Neural cell (in vitro differentiated cells): ENCODE measurements at places on chromosomes 13 and 19. TPM values are rescaled to one million over a fixed set of nuclear protein-coding genes. Genes with fewer than 3 reads are reported as not detected.

ZNF667 gene
- 17.4 and 19.6 TPM in 2 replicates for polyA plus RNA-seq

LIG1 gene
- polyA plus RNA-seq: 33.9 and 34.8 TPM in 2 replicates

WDR87 gene
- not detected in 2 replicates for polyA plus RNA-seq

ZNF813 gene
- 1.9 and 2.6 TPM in 2 replicates for polyA plus RNA-seq

KIR3DL1 gene
- not detected in 2 replicates for polyA plus RNA-seq

ADGRE2 gene
- not detected in 2 replicates for polyA plus RNA-seq

MEIOSIN gene
- polyA plus RNA-seq: not detected in 2 replicates

FGF9 gene
- polyA plus RNA-seq: 27.2 and 29.4 TPM in 2 replicates

PGLYRP1 gene
- not detected in 2 replicates for polyA plus RNA-seq

MYO16 gene
- polyA plus RNA-seq: 2.0 and 2.5 TPM in 2 replicates

RFPL4A gene
- not detected in 2 replicates for polyA plus RNA-seq

FXYD7 gene
- polyA plus RNA-seq: 35.7 and 37.6 TPM in 2 replicates

ODAD3 gene
- 3.4 and 5.4 TPM in 2 replicates for polyA plus RNA-seq

ANKLE1 gene
- polyA plus RNA-seq: 9.3 and 12.4 TPM in 2 replicates

ZNF8 gene
- polyA plus RNA-seq: 5.5 and 6.4 TPM in 2 replicates

ZNF20 gene
- polyA plus RNA-seq: 12.0 and 15.3 TPM in 2 replicates

ZNF345 gene
- polyA plus RNA-seq: 15.4 and 20.9 TPM in 2 replicates

SIGLEC8 gene
- polyA plus RNA-seq: not detected in 2 replicates

CYP2A7 gene
- not detected in 2 replicates for polyA plus RNA-seq

PNKP gene
- polyA plus RNA-seq: 43.1 and 43.6 TPM in 2 replicates

RNF17 gene
- not detected in 2 replicates for polyA plus RNA-seq

CEACAM16 gene
- not detected in 2 replicates for polyA plus RNA-seq

GJB2 gene
- not detected in 2 replicates for polyA plus RNA-seq

CACNG7 gene
- 27.8 and 37.0 TPM in 2 replicates for polyA plus RNA-seq

NCAN gene
- 52.1 and 59.5 TPM in 2 replicates for polyA plus RNA-seq

GMIP gene
- polyA plus RNA-seq: 18.4 and 31.2 TPM in 2 replicates

UNC13A gene
- polyA plus RNA-seq: 7.8 and 7.9 TPM in 2 replicates

IZUMO4 gene
- polyA plus RNA-seq: 39.3 and 45.8 TPM in 2 replicates

SWSAP1 gene
- polyA plus RNA-seq: 2.1 and 2.4 TPM in 2 replicates

CADM4 gene
- polyA plus RNA-seq: 211 and 220 TPM in 2 replicates

TYROBP gene
- polyA plus RNA-seq: not detected in 2 replicates

ZSCAN1 gene
- 6.3 and 7.9 TPM in 2 replicates for polyA plus RNA-seq

CYP4F12 gene
- polyA plus RNA-seq: not detected in 2 replicates

AMER2 gene
- 32.9 and 33.2 TPM in 2 replicates for polyA plus RNA-seq

USF2 gene
- polyA plus RNA-seq: 104 and 107 TPM in 2 replicates

SMIM44 gene
- polyA plus RNA-seq: not detected in 2 replicates

SIGLEC14 gene
- not detected in 2 replicates for polyA plus RNA-seq

FGF14 gene
- 35.6 and 36.4 TPM in 2 replicates for polyA plus RNA-seq

GSX1 gene
- polyA plus RNA-seq: not detected in 2 replicates

NLRP9 gene
- polyA plus RNA-seq: not detected in 2 replicates

TMEM221 gene
- polyA plus RNA-seq: not detected in 2 replicates

ZSCAN4 gene
- polyA plus RNA-seq: not detected in 2 replicates
